ENCODE measurements at places on chromosomes 16 and 17.

GRCh38 chr17:29148790-29149430, 31.3 kb downstream of the MYO18A start:
- peak; percentile 94 for DNase-seq

DNA sequence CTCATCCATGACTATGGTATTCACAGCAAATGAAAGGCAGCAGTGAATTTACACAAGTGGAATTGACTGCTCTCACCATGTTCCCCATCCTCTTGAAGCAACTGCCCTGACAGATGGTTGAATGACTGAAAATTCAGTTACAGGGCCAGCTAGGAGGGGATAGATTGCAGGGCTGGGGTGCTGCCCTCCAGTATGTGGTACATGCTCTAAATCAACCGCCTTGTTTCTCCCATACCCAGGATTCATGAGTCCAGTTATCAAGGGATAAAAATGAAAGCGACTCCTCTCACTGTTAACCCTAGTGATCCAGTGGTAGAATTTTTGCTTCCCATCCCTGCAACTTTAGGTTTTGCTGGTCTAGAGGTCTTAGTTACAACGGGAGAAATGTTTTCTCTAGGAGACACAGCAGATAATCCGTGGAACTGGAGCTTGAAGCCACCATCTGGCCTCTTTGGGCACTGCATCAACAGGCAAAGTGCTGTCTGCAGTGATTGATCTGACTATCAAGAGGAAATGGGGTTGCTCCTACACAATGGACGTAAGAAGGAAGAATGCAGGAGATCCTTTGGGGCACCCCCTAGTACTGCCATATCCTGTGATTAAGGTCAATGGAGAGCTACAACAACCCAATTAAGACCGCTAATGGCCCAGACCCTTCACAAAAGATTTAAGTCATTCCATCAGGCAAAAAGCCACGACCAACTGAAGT, 32.0 kb downstream of the SCPEP1 start:
- peak; percentile 71 for DNase-seq

GRCh38 chr16:88489163-88489741, 36.2 kb downstream of the ZFPM1 start:
- no peak for DNase-seq

DNA sequence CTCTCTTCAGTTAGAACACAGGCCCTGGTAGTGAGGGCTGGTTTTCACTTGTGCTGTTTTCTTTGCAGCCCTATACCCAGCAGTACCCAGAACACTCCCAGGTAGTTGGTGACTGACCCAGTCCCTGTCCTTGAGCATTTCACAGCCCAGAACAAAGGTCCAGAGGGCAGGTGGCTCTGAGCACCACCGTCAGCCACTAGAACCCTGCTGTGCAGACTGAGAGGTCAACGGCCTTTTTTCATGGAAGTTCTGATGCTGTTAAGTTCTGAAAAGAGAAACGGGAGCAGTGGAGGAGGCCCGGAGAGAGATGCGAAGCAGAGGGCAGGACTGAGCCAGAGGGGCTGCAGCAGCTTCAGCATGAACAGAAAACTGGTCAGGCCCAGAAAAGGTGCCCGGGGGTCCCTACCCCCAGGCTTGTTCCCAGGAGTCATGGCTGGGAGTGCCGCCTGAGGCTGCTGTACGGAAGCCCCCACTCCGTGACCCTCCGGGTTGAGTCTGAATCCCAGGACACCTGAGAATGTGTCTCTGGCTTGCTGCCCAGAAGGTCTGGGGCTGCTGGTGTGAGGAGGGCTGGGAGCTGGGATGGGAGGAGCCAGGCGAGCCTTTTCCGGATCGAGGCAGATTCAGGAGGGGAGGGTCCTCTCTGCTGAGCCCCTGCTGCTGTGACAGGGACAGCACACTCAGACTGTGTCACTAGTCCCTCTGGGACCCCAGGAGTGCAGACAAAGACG, 8.7 kb downstream of the ZNF276 start:
- no peak for DNase-seq

DNA sequence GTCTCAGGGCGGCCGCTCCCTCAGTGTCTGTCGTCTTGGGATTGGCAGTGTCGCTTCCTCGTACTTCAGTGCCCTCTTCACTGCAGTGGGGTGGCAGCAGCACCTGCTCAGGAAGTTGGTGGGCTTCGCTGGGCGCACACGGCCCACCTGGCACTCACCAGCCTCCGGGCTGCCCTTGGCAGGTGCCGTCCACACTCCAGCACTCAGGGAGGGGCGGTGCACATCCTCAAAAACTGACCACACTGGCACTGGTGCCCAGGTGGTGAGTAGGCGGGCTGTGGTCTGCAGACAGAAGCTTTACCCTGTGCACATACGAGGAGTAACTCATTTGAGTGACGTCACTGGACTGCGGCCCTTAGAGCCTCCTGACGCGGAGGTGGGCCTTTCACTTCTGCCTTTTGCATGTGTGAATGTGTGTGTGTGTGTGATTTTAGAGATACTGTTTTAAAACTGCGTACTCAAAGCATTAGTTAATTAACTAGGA, 94.6 kb downstream of the BANP start:
- no peak for DNase-seq

GRCh38 chr16:56625943-56626654, 518 bp downstream of the MT1E start:
- no peak for DNase-seq

- no peak for DNase-seq
Observed at GRCh38 chr16:89821438-89822187, 5.2 kb upstream of the FANCA start.

DNA sequence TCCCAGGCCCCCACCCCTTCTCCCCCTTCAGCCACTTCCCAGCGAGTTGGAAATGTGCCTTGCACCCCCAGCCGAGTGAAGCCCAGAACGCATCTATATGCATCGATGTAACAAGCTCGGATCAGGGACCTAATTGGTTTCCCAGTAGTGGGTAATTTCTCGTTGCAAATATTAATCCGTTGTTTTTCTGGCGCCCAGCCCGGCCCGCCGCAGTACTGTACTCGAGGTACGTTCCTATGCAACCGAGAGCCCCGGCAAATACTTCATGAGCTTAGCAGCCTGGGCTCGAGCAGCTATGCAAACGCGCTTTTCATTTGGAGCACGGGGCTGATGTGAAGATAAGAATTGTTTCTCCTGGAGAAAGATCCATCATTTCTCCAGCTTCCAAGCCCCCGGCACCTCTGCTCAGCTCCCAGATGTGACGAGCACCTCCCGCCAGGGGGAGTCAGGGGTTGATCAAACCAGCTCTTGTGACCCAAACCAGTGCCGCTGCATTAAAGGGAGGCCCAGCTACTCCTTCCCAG, 229.8 kb downstream of the KATNIP start:
- peak; percentile 30 for DNase-seq

GRCh38 chr17:79831265-79832217, 7.7 kb downstream of the CBX4 start:
- no peak for DNase-seq

GRCh38 chr17:48728232-48729231, at the start of gene HOXB13:
HOXB13 (minus strand) TSS chr17:48728750; CDS start chr17:48728593, 157 bp downstream.
- DNase-seq, result peak; percentile 72

GRCh38 chr17:78687944-78688343, 94.1 kb downstream of the CYTH1 start:
- DNase-seq, result no peak

GRCh38 chr16:31453255-31454204, 5.8 kb upstream of the ARMC5 start:
- no peak for DNase-seq

- DNase-seq, result no peak
Observed at GRCh38 chr16:9279291-9280068, 188.0 kb downstream of the HAPSTR1 start.

DNA sequence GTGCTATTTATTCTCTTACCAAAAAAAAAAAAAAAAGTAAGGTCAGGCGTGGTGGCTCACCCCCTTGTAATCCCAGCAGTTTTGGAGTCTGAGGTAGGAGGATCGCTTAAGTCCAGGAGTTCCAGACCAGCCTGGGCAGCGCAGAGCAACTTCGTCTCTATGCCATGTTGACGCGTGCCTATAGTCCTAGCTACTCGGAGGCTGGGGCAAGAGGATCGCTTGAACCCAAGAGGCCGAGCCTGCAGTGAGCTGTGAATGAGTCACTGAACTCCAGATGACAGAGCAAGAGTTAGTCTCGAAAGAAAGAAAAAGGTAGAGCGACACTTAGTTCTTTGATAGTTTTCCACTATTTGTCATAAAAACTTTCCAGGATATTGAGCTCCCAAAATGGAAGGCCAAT, 1.4 kb upstream of the TENT4B start:
- no peak for DNase-seq

- no peak for DNase-seq
Observed at GRCh38 chr17:14048169-14048568, 21.1 kb upstream of the COX10 start.

DNA sequence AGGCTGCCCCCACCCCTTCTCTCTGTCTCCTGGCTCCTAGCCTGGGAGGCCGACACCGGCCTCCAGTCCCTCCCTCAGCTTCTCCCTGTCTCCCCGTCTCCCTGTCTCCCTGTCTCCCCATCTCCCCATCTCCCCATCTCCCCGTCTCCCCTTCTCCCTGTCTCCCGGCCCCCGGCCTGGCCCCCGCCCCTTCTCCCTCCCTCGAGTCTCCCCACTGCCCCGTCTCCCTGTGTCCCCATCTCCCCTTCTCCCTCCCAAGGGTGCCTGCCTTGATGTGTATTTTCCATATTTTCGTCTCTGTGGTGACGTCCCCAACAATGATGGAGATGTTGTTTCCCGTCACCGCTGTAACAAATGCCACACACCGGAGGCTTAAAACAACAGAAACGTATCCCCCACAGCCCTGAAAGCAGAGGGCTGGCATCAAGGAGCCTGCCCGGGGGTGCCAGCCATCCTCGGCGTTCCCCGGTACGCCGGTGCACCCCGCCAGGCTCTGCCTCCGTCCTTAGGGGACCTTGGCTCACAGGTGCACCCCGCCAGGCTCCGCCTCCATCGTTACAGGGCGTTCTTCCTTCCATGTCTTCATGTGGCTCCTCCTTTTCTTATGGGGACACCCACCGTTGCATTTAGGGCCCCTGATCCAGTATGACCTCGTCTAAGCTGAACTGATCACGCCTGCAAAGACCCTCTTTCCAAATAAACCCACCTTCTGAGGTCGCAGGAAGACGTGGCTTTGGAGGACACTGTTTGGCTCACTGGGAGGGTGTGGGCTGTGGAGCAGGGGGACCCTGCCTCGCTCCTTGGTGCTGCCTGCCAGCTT, 151.6 kb downstream of the NPIPB11 start:
- no peak for DNase-seq

GRCh38 chr16:82034981-82035612, at the start of gene HSD17B2:
HSD17B2 (plus strand) TSS chr16:82035253; CDS start chr16:82035425, 172 bp downstream.
- DNase-seq, result no peak
